ENCODE measurements at places on chromosomes 1 and 21.

DNA sequence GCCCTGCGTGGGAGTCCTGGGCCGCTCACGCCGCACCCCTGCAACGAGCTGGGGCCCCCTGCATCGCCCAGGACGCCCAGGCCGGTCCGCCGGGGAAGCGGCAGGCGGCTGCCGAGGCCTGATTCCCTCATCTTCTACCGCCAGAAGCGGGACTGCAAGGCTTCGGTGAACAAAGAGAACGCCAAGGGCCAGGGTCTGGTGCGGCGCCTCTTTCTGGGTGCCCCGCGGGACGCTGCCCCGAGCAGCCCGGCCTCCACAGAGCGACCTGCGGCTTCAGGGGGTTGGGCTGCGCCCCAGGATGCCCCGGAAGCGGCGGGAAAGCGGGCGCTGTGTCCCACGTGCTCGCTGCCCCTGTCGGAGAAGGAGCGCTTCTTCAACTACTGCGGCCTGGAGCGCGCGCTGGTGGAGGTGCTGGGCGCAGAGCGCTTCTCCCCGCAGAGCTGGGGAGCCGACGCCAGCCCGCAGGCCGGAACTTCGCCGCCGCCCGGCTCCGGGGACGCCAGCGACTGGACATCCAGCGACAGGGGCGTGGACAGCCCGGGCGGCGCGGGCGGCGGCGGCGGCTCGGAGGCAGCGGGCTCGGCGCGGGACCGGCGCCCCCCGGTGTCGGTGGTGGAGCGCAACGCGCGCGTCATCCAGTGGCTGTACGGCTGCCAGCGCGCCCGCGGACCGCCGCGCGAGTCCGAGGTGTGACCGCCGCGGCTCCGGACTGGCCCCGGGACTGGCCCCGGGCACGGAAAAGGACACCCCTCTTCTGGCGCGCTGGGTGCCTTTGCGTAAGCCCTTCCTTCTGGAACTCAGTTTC, 2.7 kb downstream of the FAM110D start:
- DNase-seq = no peak

DNA sequence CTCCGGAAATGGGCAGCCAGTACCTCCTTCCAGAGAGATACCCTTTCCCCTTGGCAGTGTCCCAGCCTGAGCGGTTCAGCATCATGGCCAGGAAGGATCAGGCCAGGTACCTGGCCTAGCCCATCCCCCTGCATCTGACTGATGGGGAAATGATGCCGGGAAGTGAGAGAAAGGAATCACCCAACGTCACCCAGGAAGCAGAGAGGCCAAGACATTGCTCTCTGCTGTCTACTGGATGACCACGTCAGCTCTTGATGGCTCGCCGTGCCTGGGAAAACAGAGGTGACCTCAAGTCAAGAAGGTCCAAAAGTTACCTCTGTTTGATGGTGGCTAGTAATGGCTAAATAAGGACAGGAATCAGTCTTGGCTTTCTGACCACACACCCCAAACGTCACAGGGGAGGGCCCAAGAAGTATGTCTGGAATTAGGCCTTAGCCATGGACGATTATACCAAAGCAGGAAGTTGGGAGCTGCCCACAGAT, 79.0 kb downstream of the MRPL37 start:
- DNase-seq = no peak

DNA sequence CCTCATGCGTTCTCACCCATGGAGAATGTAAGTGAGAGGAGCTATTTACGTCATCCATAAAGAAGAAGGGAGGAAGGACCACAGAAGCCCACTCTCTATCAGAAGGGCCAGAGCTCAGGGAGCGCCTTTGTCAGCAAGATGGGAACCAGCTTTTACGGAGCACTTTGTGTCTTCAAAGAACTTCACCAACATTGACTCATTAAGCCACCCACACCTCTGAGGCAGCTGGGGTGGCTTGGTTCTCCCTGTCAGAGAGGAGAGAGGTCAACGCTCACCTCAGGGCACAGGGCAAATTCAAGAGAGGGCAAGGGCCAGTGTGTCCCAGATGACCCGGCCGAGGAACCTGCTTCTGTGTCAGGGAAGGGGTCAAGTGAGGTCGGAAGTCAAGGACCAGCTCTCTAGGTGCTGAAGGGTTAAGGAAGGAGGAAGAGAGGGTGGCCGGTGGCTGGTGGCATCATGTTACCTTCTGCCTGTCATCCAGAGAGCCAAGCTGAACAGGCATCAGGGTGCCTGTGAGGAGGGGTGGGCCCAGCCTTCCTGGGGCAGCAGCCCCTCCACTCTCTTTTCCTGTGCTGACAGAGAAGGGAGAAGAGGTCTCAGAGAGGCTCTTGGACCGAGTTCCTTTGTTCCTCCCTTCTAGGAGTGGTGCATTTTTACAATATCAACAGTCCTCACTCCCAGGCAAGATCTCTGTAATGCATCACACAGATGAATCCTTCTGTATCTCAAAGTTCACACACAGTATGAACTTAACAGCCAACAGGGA, 109.0 kb downstream of the ETS2 start:
- DNase-seq = no peak

- no peak for DNase-seq
These were observed 758 bp downstream of the DEPDC1 start for GRCh38 chr1:68495968-68496679.

DNA sequence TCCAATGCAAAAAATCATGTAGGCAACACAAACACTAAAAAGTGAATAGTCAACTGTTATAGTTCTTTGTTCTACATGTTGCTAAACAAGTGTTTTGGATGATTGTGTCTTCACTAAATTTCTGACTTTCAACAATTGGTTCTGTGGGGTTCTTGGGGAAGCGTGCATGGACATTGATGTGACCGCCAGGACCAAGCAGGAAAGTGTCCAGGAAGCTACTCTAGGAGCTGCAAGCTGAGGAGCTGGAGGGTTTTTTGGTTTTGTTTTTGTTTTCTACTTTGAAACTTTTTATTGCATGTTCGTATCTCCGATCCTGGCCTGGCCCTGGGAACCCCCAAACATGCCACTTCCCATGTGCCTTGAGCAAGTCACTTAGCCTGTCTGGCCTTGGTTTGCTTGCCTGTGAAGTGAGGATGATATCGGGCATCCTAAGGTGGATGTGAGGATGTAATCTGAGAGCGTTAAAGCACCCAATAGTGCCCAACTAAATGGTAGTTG, 8.0 kb downstream of the TMPRSS3 start:
- DNase-seq = no peak
